C1 segment of cervical spinal cord (tissue), 14 donors: ENCODE measurements at places on chromosomes 16 and 17.

- DNase-seq, result no peak
Measured at GRCh38 chr16:86949630-86950029, 367.6 kb downstream of the C16orf95 start.

GRCh38 chr16:88497561-88498462 is 44.7 kb downstream of the ZFPM1 start:
- no peak for DNase-seq

GRCh38 chr17:81551458-81552243 is 502 bp downstream of the FAAP100 start:
- DNase-seq, result no peak

DNA sequence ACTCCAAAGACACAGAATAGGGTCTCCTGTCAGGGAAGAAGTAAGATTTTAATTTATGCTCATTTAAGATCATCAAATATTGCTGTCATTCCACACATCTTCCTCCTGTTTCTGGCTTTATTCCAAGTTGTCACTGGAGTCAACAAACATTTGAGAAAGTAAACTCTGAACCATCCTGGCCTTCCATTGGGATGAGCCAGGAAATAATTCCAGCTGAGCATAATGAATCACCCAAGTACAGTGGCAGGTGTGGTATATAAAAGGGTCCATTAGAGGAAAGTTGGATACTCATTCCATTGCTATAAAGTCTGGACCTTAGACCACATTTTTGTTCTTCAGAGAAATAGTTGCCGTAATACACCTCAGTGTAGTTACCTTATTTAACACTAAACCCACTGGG is 246.1 kb downstream of the SLC39A11 start:
- DNase-seq, result no peak

DNA sequence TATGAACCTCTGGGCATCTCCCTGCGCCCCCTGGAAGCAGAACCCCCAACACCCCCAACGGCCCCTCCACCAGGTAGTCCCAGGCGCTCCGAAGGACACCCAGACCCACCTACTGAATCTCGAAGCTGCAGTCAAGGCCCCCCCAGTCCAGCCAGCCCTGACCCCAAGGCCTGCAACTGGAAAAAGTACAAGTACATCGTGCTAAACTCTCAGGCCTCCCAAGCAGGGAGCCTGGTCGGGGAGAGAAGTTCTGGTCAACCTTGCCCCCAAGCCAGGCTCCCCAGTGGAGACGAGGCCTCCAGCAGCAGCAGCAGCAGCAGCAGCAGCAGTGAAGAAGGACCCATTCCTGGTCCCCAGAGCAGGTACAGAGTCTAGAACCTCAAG is 1.5 kb downstream of the BCL6B start:
- DNase-seq, result no peak
